ENCODE measurements at places on chromosomes 2 and 18.

DNA sequence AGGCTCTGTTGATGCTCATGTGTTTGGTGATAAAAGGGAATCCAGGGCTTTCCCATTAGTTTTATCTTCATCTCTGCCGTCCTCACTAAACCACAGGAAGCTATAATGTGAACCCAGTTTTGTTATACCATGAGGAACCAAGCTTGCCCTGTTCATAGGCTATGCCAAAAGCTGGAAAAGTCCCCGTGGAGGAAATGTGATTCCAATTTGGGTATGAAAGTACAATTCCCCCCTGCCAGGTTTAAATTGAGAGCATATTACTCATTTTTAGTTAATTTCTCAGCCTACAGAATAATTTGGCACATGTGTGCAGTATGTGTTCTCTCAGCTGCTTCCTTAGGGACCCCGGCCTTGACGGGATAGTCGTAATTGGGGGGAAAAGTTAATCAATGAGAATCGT is 327.4 kb downstream of the RND3 start:
- no peak for DNase-seq

DNA sequence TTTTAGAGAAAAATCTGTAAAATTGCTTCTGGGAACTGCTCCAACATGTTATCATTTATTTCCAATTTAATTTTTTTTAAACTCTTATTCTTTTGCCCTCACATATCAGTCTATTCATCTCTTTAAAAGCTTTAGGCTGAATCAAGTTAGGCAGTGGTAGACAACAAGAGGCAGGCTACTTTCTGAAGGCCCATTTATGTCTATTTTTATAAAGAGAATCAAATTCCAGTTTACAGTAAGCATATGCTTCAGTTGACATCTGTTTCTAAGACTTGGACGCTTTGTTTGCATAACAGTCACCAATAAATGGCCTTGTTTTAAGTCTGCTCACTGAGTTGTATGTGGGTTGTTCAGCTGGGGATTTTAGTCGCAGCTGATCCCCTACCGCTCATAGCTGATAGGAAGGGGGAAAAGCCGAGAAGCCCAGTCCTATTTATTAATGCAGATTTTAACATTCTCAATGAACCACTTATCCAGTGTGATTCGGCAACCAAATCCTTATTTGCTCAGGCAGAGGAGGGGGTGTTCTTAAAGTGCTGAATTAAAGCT is 260.4 kb upstream of the SIX3 start:
- no peak for DNase-seq

DNA sequence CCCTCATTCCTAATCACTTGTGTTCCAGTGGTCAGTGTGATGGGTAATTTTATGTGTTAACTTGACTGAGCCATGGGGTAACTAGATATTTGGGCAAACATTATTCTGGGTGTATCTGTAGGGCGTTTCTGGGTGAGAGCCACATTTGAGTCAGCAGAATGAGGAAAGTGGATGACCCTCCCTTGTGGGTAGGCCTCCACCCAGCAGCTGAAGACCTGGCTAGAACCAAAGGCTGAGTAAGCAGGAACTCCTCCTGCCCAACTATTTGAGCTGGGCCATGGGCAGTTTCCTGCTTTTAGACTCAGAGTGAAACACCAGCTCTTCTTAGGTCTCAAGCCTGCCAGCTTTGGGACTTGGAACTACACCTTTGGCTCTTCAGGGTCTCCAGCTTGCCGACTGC is 141.8 kb downstream of the ACKR3 start:
- peak; percentile 51 for DNase-seq

- no peak for DNase-seq
These were observed 874.1 kb upstream of the LRATD1 start for GRCh38 chr2:13758412-13758811.

DNA sequence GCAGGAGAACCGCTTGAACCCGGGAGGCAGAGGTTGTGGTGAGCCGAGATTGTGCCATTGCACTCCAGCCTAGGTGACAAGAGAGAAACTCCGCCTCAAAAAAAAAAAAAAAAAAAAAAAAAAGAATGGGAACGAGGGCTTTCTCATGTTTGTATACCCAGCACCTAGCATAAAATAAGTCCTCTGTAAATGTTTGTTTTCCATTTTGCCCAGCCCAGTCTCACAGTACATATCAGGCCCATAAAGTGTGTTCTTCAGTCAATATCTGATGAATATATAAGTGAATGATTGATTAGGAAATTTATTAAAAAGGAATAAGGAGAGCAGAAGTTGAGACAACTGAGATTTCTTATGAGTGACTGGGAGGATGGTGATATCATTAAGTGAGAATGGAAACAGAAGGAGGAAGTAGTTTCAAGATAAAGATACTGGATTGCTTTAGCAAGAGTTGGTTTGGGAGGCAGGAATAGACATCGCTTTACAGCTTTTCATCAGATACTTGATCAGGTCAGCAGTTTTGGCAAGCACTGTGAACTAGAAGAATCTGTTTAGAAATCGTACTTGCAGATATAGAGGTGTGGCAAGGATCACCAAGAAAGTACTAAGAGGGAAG is 327.5 kb downstream of the KIAA1328 start:
- DNase-seq, result no peak

DNA sequence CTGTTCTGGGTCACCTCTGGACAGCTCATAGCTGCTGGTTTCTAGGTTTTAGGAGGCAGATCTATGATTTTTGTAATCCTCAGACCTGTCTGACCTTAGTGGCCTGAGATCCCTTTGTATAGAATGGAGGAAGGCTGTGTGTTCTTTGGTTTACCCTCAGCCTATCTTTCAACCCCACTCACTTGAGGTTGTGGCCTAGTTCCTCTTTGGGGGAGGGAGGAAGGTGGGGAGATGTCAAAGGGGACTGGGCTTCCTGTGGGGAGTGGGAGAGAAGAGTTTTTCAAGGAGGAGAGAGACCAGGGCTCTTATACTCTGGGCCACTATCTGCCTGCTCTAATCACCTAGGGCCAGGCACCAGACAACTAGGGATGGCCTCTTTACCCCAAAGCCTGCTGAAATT is 28.5 kb downstream of the SEMA4F start:
- no peak for DNase-seq

DNA sequence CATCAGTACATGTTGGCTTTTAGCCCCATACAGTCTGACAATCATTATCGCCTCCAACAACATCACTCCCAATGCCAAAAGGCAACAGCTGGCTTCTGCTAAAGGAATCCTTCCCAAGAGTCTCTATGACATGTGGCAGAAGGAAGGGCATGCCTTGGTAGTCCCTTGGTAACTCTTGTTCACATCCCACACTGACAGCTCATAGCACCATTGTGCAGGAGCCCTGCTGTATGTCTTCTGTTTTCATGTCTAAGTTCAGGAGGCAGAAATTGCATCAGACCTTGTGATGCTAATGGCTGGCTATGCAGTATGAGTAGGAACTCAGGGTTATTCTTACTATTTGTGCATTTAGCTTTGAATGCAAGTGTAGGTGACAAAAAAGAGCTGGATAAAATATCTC is 392.1 kb downstream of the PTH2R start:
- DNase-seq, result no peak

DNA sequence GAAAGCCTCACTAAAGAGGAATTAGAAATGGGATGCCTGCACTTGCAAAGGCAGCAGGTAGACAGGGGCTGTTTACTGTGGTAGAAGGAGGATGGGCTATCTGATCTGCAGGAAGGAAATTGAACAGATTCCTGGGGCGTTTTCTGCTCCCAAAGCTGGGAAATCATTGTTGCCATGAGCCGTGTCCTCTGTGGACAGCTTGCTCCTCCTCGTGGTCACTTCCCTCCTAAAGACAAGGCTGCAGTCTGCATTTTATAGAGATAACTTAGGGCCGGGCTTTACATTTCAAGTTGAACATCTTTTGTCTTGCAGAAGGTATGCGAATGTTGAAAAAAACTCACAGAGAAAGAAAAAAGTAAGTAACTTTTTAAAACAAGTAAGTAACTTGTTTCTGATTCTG is 50.9 kb downstream of the DCDC2C start:
- DNase-seq, result no peak

DNA sequence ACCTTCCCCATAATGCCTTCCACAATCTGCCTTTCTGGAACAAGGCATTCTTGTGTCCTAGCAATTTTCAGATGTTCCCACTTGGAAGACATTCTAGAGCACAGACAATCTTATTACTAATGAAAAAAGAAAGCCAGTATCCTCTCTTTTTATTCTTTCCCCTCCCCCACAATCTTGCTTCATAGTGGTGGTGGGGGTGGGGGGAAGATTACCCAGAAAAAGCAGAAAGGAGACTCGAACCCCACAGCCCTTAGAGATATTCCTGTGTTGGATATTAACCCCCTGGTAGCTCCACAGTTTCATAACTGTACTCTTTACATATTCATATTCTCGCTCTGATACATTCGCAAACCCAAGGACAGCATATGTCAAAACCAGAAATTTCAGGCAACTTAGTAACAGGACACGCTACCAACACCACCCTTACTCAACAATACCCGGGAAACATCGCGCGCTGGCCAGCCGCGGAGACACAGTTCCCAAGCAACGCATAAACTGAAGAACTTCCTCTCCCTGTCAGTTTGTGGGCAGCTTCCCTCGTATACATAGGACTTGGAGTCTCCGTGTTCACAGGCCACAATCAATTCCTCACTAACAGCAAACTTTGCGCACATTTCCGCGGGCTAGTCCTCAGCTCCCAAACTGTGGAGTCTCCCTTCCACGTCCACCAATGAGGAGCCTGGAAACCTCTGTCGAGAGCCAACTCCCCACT is 793 bp downstream of the NR4A2 start:
- peak; percentile 64 for DNase-seq

DNA sequence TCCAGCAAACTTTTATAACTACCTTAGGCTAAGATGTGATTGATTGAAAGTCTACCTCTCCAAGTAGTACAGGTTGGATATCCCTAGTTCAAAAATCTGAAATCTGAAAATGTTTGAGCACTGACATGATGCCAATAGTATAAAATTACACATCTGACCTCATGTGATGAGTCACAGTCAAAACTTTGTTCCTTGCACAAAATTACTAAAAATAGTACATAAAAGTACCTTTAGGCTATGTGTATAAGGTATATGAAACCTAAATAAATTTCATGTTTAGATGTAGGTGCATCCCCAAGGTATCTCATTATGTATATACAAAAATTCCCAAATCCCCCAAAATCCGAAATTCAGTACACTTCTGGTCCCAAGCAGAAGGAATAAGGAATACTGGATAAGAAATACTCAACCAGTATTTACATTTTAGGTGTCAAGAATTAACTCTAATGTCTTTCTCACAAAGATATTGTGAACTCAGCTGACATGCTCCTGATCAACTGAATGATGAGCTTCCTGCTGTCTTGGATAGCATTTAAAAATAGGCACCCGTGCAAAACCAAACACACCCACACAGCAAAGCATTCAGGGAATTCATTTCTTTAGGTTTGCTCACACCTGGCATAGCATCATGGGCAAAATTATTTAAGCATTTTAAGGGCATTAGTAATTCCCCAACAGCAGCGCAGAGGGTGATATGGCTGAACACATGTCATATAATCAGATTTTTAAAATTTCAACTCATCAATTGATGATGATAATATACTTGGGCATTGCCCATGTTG is 497.4 kb upstream of the MEIS1 start:
- DNase-seq, result peak; percentile 23

- no peak for DNase-seq
These were observed 3.8 kb upstream of the RPE start for GRCh38 chr2:209998596-209998995.

GRCh38 chr18:3706279-3707097 is 256.5 kb downstream of the TGIF1 start:
- no peak for DNase-seq

DNA sequence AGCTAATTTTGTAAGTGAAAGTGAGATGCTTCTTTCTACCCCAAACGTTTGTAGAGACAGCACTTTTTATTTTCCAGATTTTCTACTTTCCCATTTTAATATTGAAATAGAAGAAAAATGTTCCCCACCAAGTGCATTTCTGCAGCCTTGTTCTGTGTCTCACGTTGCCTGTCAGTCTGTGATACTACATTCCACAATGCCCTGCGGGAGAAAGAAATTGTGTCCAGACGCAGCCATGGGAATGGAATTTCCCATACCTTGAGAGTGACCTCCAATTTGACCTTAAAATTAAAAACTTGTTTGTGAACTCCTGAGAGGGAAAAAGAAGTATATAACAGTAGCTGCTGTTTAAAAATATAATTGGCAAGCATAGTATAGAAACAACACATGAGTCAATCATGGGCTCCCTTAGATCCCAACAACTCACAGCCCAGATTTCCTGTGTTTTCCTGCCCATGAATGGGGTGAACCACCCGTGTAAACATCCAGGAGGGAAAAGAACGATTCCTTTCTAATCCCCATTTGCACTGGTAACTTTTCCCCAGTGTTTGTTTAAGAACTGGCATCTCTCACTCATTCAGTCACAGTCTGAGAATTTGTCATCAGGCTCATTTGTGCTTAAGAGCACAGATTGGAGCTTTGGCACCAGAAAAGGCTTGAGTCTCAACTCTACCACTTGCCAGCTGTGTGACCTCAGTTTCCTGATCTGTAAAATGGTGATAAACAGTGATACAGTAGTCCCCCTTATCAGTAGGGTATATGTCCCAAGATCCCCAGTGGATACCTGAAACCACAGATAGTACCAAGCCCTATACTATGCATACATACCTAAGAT is 166.1 kb upstream of the ZNF521 start:
- DNase-seq, result peak; percentile 13

DNA sequence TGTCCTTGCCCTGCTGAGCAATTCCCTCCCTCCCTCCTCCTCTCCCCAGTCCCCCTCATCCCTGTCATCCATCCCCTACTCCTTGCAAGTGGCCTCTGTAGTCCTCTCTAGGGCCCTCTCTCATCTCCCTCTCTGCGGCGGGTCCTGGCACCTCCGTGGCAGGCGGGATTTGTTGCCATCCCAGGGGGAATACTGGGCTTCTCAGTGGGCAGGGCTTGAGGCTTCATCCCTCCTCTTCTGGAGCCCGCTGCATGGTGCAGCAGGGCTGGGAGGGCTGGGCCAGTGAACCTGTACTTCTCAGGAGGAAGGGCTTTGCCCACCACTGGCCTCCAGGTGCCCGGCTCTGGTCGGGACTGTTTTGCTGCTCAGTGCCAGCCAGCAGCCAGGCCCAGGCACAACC is 216.2 kb downstream of the TFCP2L1 start:
- DNase-seq, result no peak

DNA sequence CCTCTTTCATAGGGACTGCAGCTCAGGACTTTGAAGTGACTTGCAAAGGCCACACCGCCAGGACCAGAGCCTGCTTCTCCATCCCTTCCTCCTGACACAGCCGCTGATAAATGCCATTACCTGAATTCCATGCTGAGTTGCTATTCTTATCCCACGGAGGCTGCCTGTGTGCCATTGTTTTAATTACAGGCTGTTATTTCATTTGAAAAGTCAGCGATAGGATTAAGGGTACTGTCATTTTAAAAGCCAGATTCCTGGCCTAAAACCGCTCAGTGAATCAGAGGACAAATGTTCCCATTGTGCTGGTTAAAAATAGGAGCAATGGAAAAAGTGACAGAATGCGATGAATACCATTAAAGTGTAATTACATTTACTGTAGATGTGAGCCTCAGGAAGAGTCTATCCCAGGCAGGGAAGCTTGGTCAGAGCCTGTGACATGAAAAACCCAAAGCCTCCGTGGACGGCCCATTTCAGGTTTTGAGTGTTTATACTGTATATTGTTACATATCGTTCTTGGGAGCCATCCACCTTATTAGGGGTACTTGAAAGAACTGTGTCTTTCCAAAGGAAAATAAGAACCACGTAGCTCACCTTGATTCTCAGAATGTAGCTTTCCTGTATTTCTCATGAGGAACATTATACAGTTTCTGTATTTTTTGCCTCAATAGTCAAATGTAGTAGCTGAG is 41.3 kb downstream of the PDCL3 start:
- peak; percentile 69 for DNase-seq

GRCh38 chr18:59911600-59911999 is 11.8 kb downstream of the PMAIP1 start:
- DNase-seq, result no peak
